ENCODE measurements at places on chromosomes 1 and 21.

- DNase-seq, result no peak
Observed at GRCh38 chr1:36585569-36586548, 103.1 kb upstream of the CSF3R start.

- DNase-seq, result no peak
Observed at GRCh38 chr21:40586575-40586974, 260.4 kb downstream of the DSCAM start.

- DNase-seq, result no peak
Observed at GRCh38 chr1:27423709-27424108, 31.3 kb downstream of the GPR3 start.

DNA sequence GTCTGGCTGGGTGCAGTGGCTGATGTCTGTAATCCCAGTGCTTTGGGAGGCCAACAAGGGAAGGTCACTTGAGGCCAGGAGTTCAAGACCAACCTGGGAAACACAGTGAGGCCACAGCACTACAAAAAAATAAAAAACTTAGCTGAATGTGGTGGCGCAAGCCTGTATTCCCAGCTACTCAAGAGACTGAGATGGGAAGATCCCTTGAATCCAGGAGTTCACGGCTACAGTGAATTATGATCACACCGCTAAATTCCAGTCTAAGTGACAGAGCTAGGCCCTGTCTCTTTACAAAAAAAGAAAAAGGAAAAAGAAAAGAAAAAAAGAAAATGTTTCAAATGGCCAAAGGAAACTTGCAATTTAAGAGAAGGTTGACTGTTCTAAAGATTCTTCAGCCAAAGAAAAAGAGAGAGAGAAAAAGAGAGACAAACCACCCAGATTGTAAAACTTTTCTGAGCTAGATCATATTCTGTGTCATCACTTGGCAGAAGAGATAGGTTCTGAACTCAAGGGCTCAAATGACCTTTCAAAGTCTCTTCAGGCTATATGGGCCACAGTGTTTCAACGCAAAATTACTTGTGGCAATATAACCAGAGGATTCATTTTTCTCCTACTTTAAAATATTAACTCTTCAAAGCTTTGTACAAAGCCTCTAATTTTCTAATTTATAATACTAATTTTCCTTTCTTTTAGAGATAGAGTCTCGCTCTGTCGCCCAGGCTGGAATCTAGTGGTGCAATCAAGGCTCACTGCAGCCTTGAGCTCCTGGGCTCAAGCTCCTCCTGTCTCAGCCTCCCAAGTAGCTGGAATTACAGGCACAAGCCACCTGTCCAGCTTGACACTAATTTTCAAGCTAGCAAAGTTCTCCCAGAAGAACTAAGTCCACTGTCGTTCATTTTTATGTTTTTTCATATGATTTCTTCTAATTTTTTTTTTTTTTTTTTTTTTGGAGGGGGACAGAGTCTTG is 20.5 kb downstream of the ARID4B start:
- DNase-seq, result no peak

GRCh38 chr21:35508139-35508888 is 459.2 kb upstream of the RUNX1 start:
- DNase-seq, result peak; percentile 72

GRCh38 chr1:240399381-240399780 is 212.6 kb downstream of the GREM2 start:
- DNase-seq, result no peak

GRCh38 chr1:3706651-3707297 is 45.5 kb upstream of the CCDC27 start:
- no peak for DNase-seq
